ENCODE measurements at places on chromosomes 12 and 14. TPM values are rescaled to one million over a fixed set of nuclear protein-coding genes. Genes with fewer than 3 reads are reported as not detected.

Gene BEGAIN
- total RNA-seq, result 5.9 TPM

Gene BEST3
- total RNA-seq, result not detected

Gene RERGL
- not detected for total RNA-seq

Gene BLOC1S1
- 141 TPM for total RNA-seq

Gene PZP
- 2.0 TPM for total RNA-seq

- no peaks in the 10 kb centered on the region for H3K4me1 ChIP-seq
- H3K27me3 ChIP-seq, result no peaks in the 10 kb centered on the region
- no peak overlapping the region for H3K27ac ChIP-seq
- H3K36me3 ChIP-seq, result no peaks in the 10 kb centered on the region
These were observed 191.7 kb downstream of the ALG10B start for GRCh38 chr12:38508246-38508645.

GRCh38 chr14:50521912-50522341, 10.4 kb downstream of the MAP4K5 start:
- peak overlapping the region; percentile 46 for H3K27ac ChIP-seq
- DNase-seq, result no peak
- H3K27me3 ChIP-seq, result no peaks in the 10 kb centered on the region
- no peak overlapping the region for H3K4me3 ChIP-seq
- peaks cover 23% of the 10 kb centered on the region for H3K4me1 ChIP-seq

GRCh38 chr14:68094752-68095151, 275.2 kb downstream of the RAD51B start:
- no peaks in the 10 kb centered on the region for H3K36me3 ChIP-seq
- no peak overlapping the region for H3K27ac ChIP-seq
- no peak for DNase-seq
- H3K4me1 ChIP-seq, result no peaks in the 10 kb centered on the region
- no peak overlapping the region for H3K4me3 ChIP-seq
- H3K27me3 ChIP-seq, result no peaks in the 10 kb centered on the region

GRCh38 chr12:120757949-120758348, 32.3 kb downstream of the ACADS start:
- no peak for DNase-seq
- no peak overlapping the region for H3K27ac ChIP-seq
- no peak overlapping the region for H3K4me3 ChIP-seq
- no peaks in the 10 kb centered on the region for H3K27me3 ChIP-seq
- no peaks in the 10 kb centered on the region for H3K4me1 ChIP-seq
- H3K36me3 ChIP-seq, result no peaks in the 10 kb centered on the region

GRCh38 chr14:43399289-43399688, 1107.8 kb downstream of the FSCB start:
- no peak overlapping the region for H3K4me3 ChIP-seq
- no peak overlapping the region for H3K27ac ChIP-seq
- H3K4me1 ChIP-seq, result no peaks in the 10 kb centered on the region
- no peaks in the 10 kb centered on the region for H3K27me3 ChIP-seq
- no peaks in the 10 kb centered on the region for H3K36me3 ChIP-seq
- no peak for DNase-seq

- no peaks in the 10 kb centered on the region for H3K4me1 ChIP-seq
- no peak overlapping the region for H3K27ac ChIP-seq
- no peaks in the 10 kb centered on the region for H3K27me3 ChIP-seq
- no peak for DNase-seq
- no peaks in the 10 kb centered on the region for H3K36me3 ChIP-seq
These were observed 139.6 kb downstream of the SLC2A13 start for GRCh38 chr12:39966256-39966655.

GRCh38 chr12:51382173-51382572, 9.0 kb downstream of the GALNT6 start:
- H3K4me1 ChIP-seq, result peaks cover 43% of the 10 kb centered on the region
- no peak overlapping the region for H3K27ac ChIP-seq
- peaks cover 7% of the 10 kb centered on the region for H3K36me3 ChIP-seq

GRCh38 chr12:49622501-49623141, 740 bp upstream of the PRPF40B start:
- no peaks in the 10 kb centered on the region for H3K36me3 ChIP-seq
- H3K27me3 ChIP-seq, result no peaks in the 10 kb centered on the region
- H3K4me3 ChIP-seq, result peak overlapping the region; percentile 57
- peak overlapping the region; percentile 73 for H3K27ac ChIP-seq
- no peak for DNase-seq

DNA sequence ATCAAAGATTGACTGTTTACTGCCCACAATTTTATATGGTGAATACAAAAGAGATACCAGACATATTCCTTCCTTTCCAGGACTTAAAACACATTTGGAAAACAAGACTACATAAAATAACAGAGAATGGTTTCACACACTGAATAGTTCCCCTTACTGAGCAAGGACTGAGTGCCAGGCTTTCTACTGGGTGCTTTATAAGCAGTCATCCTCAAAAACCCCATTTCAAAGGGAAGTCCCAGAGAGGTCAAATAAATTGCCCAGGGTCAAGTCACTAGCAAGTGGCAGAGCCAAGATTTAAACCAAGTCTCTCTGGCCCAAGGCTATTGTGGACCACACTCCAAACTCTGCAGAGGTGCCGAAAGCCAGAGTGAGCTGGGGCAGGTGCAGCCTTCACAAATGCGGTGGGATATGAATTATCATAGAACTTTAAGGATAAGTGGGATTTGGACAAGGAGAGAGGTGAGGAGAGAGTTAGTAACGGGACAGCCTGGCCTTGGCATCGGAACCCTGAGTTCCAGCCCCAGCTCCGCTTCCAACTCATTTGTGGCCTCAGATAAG, 9.1 kb upstream of the RPAP3 start:
- no peak overlapping the region for H3K4me3 ChIP-seq
- no peak overlapping the region for H3K27ac ChIP-seq
- H3K36me3 ChIP-seq, result peaks cover 5% of the 10 kb centered on the region

- H3K27ac ChIP-seq, result no peak overlapping the region
- DNase-seq, result no peak
- peaks cover 95% of the 10 kb centered on the region for H3K36me3 ChIP-seq
- H3K4me1 ChIP-seq, result peaks cover 10% of the 10 kb centered on the region
- H3K4me3 ChIP-seq, result no peak overlapping the region
These were observed 23.6 kb upstream of the ATF1 start for GRCh38 chr12:50740307-50740706.

- H3K4me3 ChIP-seq, result no peak overlapping the region
- DNase-seq, result no peak
- H3K27ac ChIP-seq, result no peak overlapping the region
- no peaks in the 10 kb centered on the region for H3K4me1 ChIP-seq
- no peaks in the 10 kb centered on the region for H3K27me3 ChIP-seq
These were observed 17.7 kb upstream of the HNF1A start for GRCh38 chr12:120960657-120961056.

DNA sequence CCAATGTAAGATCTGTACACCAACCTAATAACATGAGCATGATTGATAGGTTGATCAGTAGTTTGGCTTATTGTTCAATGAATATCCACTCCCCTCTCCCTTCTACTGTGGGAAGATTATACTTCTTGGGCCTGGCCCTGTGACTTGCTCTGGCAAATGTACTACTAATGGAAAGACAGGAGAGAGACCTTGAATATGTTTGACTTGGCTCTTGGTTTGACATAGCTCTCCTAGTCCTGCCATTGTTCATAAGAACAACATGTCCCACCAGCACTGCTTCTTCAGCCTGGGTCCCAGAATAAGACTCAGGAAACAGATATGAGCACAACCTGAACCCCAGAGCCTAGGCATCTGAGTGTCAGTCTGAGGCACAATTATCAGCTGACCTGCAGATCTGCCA, 112.8 kb upstream of the RESF1 start:
- no peaks in the 10 kb centered on the region for H3K27me3 ChIP-seq
- H3K4me3 ChIP-seq, result no peak overlapping the region
- no peak overlapping the region for H3K27ac ChIP-seq
- no peaks in the 10 kb centered on the region for H3K4me1 ChIP-seq
- DNase-seq, result no peak
- H3K36me3 ChIP-seq, result no peaks in the 10 kb centered on the region

DNA sequence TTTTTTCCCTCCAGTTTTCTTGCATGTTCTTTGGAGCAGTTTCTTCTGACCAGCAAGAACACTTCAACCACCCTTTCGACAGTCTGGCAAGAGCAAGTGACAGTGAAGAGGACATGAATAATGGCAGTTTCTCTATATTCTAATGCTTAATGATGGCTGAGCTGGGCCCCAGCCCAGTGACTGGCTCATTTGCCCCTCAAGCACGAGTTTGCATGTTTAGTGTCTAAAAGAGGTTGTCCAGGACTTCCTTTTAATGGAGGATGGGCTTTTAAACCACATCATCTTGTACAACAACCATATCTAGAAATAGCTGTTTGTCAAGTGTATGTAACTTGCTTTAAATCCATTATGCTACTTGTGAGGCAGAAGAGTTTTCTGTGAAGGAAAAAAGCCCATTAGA, 28.4 kb downstream of the RAD9B start:
- H3K27ac ChIP-seq, result no peak overlapping the region
- peaks cover 61% of the 10 kb centered on the region for H3K36me3 ChIP-seq
- no peaks in the 10 kb centered on the region for H3K27me3 ChIP-seq
- DNase-seq, result no peak

GRCh38 chr14:104883681-104884361, 18.8 kb downstream of the CEP170B start:
- H3K27ac ChIP-seq, result no peak overlapping the region
- H3K4me3 ChIP-seq, result no peak overlapping the region
- H3K36me3 ChIP-seq, result no peaks in the 10 kb centered on the region
- H3K4me1 ChIP-seq, result no peaks in the 10 kb centered on the region
- peak; percentile 65 for DNase-seq

- H3K4me3 ChIP-seq, result no peak overlapping the region
- DNase-seq, result no peak
- H3K27me3 ChIP-seq, result no peaks in the 10 kb centered on the region
- no peaks in the 10 kb centered on the region for H3K4me1 ChIP-seq
- no peak overlapping the region for H3K27ac ChIP-seq
These were observed 11.5 kb upstream of the KRT78 start for GRCh38 chr12:52860102-52860823.
